Smooth muscle cell of trachea (primary cell): ENCODE measurements at places on chromosomes 5 and 9. TPM values are rescaled to one million over a fixed set of nuclear protein-coding genes. Genes with fewer than 3 reads are reported as not detected.

SPATA31A3 gene
- total RNA-seq = not detected in 2 replicates

SH3TC2 gene
- total RNA-seq = 1.5 and 3.3 TPM in 2 replicates

ZNF300 gene
- 5.1 and 14.1 TPM in 2 replicates for total RNA-seq

PCDHA12 gene
- total RNA-seq = under 0.01 TPM in 1 of 2 replicates, not detected in the other

DAB2IP gene
- total RNA-seq = 6.7 and 22.2 TPM in 2 replicates

EQTN gene
- not detected in 2 replicates for total RNA-seq

DMRT3 gene
- total RNA-seq = not detected in 2 replicates
